ENCODE measurements at places on chromosomes 5 and 9.

DNA sequence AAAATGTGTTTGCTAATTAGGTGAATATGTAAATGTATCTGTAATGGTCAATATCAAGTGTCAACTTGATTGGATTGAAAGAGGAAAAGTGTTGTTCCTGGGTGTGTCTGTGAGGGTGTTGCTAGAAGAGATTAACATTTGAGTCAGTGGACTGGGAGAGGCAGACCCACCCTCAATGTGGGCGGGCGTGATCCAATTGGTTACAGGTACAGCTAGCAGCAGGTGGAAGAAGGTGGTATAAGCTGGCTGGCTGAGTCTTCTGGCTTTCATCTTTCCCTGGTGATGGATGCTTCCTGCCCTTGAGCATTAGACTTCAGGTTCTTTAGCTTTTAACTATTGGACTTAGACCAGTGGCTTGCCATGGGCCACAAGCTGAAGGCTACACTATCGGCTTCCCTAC is 779.0 kb upstream of the CTNND2 start:
- DNase-seq: no peak

DNA sequence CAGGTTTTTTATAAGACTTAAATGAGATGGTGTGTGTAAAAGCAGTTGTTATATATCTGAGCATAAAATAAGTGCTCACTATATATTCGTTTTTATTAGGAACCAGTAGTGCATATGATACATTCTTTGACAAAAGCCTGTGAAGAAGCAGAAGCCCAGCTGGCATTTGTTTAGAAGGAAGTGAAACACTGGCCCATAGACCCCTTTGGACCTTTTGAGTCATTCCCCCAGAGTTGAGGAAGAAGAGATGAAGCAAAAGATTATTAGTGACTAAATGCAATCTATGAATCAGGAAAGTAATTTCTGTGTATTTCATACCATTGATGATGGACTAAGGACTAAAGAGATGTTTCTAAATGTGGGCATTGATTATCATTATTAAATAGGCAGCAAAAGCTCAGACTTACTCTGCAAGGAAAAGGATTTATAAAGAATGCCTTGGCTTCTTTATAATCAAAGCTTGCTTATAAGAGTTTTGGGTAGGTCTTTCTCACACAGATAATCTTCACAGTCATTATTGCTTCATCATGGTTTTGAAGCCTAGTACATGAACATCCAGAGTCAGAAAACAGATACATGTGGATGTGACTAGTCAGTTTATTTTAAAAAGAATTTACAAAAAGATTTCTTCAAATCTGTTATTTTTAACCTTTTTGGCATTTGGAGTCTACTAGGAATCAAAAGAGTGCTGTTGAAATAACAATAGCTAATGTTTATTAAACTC is 16.9 kb upstream of the FER start:
- no peak for DNase-seq

DNA sequence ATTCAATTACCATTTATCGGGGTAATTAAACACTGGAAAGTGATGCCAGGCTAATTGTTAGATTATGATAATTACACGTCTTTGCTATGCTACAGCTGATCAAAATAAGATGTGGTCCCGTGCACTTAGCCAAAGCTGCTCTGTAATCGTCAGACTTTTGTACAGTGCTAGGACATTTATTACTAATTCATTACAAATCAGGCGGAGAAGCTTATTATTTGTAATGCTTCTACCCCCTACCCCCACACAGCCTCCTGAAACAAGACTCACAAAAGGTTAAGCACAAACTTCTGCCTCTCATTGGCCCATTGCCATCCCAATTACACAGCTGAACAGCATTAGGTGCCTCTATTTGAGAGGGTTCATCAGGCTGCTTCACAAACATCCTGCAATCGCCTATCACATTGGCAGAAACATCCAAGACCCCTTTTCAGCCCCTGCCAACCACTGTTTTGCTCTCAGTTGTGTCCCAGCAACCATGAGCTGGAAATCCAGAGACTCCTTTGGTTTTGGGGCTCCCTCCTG is 232.7 kb downstream of the EFNA5 start:
- no peak for DNase-seq

DNA sequence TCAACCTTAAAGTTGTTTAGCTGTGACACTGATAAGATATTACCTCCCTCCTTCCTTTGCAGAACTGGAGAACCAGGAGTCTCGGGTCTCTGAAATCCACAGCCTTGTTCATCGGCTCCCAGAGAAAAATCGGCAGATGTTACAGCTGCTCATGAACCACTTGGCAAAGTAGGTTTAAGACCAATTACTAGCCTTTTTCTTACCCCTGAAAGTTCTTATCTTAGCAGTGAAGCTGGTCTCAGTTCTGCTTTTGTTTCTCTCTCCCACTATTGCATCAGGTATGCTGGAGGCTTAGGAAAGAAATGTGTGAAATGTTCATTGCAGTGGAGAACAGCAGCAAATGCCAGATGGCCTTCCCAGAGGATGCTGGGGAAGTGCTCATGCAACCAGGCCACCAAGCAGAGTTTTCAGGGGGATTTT is 287.4 kb downstream of the ARHGAP26 start:
- DNase-seq: no peak

DNA sequence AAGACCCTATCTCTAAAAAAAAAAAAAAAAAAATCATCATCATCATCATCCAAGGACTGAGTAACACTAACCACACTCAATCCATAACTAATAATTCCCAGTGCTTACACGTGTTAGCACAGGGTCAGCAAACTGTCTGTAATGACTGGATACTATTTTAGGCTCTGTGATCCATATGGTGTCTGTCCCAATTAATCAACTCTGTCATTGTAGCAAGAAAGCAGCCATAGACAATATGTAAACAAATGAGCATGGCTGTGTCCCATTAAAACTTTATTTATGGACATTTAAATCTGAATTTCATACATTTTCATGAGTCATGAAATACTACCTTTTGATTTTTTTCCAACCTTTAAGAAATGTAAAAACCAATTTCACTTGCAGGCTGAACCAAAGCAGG is 148.4 kb downstream of the SIL1 start:
- DNase-seq: no peak

GRCh38 chr9:123485216-123485615 is 129.2 kb downstream of the CRB2 start:
- DNase-seq: no peak

- DNase-seq: no peak
Measured at GRCh38 chr9:70427161-70427945, 12.9 kb upstream of the KLF9 start.

DNA sequence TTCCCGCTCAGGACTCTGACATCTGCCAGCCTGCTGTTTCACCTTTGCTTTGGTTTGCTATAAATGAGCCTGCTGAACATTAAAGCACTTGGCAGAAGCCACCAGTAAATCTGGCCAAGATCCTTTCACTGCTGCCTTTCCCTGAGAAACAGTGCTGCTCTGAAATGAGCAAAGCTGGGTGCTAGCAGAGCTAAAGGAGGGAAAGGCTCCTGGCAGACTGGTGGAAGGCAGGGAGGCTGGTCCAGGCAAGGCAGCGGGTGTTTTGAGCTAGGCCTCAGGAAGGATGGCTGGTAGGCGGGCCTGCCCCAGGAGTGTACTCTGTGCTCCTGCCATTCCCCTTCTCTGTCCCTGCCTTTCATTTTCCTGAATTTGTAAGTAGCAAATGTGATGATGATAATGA is 52.5 kb upstream of the PTGS1 start:
- DNase-seq: no peak

DNA sequence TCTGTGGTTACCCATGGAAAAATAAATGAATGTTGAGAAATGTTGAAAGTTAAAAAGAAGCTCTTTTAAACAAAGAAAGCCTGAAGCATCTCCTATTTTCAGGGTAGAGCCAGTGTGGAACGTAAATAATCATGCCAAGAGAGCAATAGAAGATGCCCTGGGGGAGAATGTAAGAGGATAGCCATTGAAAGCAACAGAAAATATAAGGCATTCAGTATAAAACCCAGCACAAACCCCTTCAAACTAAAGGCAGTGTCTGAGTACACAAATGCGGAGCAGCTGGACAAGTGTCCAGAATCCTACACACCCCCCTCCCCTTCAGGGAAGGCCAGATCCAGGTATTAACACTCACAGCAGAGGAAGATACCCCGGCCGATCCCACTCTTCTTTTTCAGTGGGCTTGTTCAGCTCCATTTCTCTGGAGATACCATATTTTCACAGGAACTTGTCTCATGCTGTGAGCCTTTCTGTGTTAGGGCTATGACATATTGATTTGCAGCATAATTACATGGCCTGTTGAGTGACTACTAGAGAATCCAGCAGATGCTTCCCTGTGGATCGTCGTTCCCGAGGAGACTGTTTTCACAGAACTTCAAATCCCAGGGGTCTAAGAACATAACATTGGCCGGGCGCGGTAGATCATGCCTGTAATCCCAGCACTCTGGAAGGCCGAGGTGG is 101.2 kb downstream of the PLK2 start:
- no peak for DNase-seq

GRCh38 chr5:176450077-176450476 is 1.9 kb downstream of the FAF2 start:
- no peak for DNase-seq

DNA sequence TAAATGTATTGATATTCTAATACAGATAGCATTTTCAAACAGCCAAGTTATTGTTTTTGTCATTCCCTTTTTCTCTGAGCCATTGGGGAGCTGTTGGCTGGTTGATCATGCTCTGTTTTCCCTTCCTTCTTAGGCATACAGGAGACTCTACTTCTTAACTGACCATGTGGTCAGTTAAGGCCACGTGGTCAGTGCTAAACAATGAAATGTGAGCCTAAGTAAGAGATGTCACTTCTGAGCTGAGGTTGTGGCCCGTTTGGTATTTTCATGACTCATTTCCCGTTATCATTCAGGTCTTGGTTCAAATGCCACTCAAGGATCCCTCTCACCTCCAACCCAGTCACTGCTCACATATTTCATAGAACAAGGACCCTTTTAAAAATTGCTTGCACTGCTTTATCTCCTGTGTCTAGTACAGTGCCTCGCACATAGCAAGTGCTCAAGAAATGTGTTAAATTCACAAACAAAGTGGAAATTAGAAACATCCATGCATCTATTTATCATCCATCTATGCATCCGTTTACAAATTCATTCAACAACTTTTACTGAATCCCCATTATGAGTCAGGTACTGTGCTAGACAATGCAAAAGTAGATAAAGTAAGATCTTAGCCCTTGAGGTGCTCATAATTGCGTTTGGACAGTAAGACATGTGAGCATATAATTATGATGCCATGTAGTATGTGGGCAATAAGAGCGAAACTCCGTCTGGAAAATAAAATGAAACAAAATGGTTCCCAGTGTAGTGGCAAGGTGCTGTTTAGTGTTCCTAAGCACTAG is 50.7 kb downstream of the ARRDC3 start:
- no peak for DNase-seq

GRCh38 chr5:175696139-175696854 is 38.4 kb downstream of the HRH2 start:
- peak; percentile 92 for DNase-seq

DNA sequence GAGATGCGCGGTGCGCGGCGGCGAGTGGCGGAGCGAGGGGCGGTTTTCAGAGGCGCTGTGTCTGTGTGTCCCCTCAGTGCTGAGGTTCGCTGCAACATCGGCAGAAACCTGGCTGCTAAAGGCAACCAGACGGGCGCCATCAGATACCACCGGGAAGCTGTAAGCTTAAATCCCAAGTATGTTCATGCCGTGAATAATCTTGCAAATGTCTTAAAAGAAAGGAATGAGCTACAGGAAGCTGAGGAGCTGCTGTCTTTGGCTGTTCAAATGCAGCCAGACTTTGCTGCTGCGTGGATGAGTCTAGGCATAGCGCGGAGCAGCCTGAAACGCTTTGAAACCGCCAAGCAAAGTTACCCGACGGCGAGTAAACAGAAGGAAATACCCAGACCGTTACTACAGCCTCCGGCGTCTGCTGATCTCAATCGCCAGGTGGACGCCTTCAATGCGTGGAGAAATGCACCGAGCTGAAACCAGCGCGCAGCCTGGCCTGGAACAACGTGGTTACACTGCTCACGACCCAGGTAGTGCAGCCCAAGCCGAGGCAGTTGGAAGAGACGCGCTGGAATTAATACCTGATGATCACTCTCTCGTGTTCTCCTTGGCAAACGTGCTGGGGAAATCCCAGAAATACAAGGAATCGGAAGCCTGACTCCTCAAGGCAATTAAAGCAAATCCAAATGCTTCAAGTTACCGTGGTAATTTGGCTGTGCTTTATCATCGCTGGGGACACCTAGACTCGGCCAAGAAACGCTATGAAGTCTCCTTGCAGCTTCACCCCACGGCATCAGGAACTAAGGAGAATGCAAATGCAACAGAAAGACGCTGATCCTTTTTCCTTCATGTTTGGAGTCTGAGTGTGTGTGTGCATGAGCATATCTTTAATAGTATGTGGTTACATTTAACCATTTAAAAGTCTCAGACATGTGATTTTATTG is 15.9 kb downstream of the OR2V1 start:
- DNase-seq: no peak

- DNase-seq: peak; percentile 49
Measured at GRCh38 chr5:14901462-14902051, 30.0 kb upstream of the ANKH start.

DNA sequence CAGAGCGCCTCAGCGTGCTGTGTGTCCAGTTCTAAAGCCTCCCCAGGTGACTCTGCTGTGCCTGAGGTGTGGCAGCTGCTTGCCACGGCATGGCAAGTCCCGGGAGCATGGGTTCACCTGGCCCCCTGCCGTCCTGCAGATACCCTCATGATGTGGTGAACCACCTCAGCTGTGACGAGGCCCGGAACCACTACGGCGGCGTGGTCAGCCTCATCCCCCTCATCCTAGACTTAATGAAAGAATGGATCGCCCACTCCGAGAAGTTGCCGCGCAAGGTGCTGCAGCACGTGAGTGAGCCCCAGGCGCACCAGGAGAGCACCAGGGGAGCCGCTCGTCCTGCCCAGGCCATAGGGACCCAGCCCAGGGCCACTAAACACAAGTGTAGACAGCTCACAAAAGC is 9.5 kb downstream of the SPACA9 start:
- DNase-seq: no peak
